ENCODE measurements at places on chromosomes 16 and 17.

DNA sequence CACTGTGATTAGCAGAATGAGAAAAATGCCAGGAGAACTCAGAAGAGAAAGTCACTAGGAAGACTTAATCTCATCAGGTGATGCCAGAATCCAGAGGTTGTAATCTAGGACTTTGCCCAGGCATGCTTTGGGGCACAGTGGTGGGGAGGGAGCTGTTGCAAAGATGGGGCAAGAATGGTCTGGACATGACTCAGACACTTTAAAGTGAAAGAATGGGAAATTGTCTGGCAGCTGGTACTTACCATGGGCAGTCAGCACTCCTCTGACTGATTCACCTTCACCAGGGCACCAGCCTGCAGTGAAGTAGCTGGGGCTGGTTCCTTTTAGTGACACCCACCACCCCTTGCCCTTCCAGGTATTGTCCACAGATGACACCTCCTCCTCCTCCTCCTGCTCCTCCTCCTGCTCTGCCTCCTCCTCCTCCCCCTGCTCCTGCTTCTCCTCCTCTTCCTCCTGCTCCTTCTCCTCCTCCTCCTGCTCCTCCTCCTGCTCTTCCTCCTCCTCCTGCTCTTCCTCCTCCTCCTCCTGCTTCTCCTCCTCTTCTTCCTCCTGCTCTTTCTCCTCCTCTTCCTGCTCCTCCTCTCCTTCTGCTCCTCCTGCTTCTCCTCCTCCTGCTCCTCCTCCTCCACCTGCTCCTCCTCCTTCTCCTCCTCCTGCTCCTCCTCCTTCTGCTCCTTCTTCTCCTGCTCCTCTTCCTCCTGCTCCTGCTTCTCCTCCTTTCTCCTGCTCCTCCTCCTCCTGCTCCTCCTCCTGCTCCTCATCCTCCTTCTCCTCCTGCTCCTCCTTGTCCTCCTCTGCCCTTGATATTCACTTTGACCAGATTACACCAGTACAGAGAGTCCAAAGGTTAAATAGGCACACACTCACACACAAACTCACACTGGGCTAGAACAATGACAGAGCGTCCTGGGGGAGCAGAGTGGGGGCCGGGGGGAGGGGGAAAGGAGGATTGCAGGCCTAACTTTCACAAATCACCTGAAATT is at the start of gene CHD9NB:
Gene CHD9NB (minus strand): TSS at position 379 of the 983 bp plus-strand sequence. CDS start 8,739 bp downstream, outside the sequence.
- peak; percentile 84 for DNase-seq

DNA sequence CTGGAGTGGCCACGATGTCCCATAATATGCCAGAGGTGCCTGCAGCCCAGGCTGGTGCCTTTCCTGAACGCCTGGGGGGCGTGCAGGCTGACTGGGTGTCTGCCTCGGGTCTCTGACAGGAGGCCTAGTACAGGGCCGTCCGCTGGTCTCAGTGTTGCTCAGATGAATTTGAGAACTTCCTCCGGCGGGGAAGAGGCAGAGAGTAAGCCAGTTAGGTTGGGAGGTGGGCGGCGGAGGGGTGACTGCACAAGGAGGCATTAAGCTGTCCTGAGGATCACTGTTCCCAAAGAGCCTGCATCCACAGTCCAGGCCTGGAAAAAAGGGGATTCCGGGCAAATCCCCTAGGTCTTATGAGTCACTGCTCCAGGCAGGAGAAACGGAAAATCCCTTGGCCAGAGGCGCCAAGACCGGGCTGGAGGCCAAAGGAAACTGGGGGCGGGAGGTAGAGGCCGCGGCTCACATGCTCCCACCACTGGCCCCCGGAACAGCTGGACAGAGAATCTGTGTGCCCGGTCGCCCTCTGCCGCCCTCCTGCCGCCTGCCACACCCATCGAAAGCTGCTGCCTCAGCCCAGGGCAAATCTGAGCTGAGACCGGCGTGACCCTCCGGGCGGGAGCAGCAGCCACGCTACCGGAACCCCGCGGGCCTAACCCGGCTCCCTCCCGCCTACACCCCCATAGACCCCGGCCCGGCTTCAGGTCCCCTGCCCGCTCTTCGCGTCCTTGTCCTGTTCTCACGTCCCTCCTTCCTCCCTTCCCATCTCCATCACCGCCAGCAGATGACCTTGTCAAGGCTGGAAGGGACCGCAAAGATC is 1.2 kb downstream of the TRIM47 start:
- DNase-seq = peak; percentile 91

DNA sequence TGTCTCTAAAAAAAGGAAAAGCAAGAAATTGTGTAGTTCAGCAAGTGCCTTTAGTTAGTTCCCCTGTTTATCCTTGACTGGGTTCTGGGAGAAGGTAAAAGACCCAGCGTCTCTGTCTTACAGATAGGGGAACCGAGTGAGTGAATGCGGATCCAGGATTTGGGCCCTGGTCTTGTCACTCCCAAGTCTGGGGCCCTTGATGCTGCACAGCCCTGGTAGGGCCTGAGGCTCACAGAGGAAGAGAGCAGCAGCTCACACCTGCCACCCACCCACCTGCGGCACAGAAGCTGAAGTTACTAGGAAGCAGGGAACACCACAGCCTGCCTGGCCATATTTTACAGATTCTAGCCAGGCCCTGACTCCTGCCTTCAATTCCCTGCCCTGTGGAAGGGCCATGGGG is 22.2 kb downstream of the LASP1 start:
- DNase-seq = no peak

DNA sequence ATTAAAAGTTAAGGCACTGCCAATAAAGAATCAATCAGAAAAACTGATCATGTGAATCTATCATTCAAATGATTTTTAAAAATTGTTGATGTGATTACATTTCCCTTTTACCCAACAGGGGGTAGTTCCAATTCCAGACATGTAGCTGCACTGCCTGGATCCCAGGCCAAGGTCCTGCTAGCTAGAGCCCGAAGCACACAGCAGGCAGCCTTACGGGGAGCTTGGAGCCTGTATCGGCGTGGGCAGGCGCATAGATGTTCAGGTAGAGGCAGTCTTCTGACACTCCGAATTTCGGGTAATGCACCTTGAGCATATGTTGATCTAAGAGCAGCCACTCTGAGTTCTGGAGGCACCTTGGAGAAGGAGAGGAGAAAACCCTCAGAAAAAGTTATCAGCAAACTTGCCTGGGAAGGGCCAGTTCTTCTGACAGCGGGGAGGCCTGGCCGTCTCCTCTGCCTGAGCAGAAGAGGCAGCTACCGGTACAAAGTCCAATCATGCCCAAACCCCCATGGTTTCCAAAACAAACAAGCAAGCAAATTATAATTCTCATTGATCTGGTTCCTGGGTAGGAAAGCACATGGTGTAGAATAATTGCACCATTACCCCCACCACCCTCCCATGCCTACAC is 3.6 kb downstream of the CES5A start:
- no peak for DNase-seq

DNA sequence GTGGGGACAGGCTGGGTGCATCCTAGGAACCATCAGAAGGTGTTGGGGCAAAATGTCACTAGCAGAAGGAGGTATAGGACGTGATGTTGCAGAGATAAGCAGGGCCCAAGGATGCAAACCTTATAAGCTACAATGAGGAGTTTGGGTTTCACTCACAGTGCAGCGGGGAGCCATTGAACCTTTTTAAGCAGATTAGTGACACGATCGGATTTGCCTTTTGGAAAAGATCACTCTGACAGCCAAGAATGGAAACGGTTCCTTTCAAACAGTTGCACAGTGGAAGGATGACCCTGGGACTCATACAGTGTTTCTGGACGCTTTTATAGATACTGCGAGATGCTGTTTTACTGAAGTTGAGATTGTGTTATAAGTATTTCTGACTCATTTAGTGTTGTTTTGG is 131.8 kb upstream of the CACNG3 start:
- DNase-seq = no peak

DNA sequence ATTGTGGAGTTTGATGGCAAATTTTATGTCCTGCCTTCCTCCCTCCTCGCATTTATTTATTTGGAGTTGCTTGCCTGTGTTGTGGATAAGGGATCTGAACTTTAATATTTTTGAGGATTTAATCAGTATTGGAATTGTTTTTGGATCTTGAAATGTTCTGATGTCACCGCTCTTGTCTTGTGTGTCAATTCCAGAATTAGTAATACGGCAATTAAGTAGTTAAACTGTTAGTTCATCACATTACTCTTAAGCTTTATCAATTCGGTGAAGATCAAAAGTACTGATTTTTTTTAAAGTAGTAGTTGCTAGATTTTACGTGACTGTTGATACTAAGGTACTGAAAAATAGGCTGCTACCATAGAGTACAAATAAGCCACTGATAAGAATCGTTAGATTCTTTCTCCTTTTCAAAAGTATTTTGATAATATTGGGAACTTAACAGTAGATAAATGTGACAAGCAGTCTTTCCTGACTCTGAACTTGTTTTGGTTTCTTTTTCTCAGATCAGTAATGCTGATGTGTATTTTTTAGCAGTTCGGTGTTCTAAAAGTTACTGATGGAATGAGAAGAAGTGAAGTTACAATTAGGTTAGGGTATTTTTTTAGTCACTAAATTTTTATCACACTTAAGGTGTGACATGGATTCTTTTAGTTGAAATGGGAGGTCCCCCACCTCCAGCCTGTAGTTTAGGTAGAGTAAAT is 2.0 kb downstream of the RBBP6 start:
- no peak for DNase-seq

DNA sequence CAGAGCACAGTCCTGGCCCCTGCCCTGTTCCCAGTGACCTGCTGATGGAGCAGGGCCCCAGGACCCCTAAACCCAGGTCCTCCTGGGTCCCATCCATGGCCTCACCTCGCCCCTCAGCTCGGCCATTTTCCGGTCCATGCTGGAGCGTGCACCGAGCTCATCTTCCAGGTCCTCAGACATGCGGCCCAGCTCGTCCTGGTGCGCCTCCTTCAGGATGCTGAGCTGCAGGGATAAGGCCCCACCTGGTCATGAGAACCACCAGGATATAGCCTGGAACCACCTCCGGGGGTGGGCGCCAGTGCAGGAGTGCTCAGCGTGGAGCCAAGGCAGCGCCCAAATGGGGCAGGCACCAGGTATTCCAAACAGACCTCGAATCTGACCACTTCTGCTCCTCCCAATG is 17.9 kb downstream of the CCDC102A start:
- DNase-seq = no peak

DNA sequence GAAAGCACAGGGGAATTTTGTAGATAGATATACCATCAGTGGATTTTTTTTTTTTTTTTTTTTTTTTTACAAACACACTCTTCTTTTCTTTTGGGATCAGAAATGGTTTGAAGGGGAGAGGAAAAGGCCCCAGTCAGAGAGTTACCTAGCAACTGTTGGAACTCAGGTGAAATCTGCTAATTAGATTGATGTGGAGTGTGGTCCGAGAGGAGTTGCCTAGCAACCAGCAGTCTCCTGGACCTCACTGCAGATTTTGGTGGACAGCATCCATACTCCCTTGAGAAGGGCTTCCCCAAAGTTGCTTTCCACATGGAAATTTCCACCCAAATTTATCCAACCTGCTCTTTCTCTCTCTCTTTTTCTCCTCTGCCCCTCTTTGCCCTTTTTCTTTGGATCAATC is 165.4 kb downstream of the UTP18 start:
- DNase-seq = no peak

- peak; percentile 32 for DNase-seq
These were observed 33.4 kb downstream of the CDH13 start for GRCh38 chr16:82660075-82660645.
